ENCODE measurements at places on chromosomes 3 and 15.

DNA sequence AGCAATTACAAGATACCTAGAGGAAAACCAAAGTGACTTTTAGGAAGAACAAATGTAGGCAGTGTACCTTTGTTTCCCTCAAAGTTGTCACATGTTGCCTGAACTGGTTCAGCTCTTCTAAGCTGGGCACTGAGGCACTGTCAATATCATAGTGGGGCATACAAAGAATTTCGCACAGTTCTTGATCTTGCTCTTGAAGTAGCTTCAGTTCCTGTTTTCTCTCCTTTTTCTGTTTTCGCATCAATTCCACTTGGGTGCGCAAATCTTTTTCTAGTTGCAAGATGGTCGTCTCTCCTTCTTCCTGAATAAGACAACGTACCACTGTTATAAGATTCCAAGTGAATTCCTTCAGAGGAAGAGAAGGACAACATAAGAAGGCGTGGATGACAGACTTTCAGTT is 12.7 kb downstream of the PRC1 start:
- no peak for DNase-seq

- DNase-seq = no peak
Observed at GRCh38 chr3:129095285-129095684, 26.3 kb downstream of the RAB43 start.

DNA sequence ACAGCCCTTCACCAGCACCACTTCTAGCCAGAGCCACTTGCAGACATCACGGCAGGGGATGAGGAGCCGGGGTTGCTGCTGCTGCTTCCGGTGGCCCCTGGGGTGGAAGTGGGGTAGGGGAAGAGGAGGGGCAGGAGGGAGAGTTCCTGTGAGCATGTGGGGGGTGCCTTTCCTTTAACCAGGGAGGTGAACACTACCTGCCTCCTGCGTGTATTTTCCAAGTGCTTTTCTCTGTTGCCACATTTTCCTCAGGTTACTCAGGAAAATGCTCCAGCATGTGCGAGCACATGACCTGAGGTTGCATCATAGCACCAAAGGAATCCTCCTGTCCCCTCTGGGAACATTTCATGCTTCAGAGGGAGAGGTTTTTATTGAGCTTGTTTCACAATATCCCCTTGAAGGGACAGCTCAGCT is 12.2 kb upstream of the SACM1L start:
- peak; percentile 84 for DNase-seq

DNA sequence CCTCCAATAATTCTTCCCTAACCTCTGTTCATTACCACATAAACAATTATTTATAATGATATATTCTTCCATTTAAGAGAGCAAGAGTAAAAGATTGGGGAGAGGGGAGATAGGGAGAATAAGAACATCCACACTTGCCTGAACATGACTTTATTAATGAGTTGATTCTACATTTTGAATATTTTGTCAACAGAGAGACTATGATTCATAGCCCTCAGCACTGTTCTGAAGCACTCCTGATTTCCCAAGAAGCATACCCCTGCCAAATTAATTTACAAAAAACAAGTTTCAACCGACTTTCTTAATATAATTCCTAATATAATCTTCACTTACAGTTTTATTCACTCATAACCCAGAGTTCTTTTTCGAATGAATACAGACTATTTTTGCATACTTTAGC is 828.8 kb downstream of the ROBO2 start:
- DNase-seq = no peak

DNA sequence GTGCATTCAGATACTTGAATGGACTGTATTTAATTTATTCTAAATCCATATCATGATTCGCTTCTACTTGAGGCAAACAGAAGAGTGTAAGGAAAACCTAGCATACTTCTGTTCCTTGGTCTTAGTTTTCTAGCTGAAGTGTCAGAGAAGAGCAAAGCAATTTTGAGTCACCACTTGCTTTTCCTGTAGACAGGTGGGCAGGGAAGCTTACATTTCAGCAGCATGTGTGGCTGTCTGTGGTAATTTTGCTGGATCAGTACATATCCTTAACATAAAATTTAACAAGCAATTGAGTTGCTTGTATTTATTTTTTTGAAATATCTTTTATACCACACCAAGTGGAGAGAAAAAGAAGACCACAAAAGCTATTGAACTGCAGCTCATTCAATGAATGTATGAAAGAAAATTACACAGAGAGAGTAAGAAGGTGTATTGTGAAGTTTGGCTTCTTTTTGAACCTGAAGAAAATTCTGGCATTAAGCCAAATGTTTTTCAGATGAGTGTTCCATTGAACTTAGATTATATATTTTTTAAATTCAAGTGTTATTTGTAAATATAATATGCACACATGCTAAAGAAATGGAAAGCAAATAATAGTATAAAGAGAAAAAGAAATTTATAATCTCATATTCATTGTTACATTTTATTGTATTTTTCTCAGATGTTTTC is 747.6 kb downstream of the NAALADL2 start:
- no peak for DNase-seq

DNA sequence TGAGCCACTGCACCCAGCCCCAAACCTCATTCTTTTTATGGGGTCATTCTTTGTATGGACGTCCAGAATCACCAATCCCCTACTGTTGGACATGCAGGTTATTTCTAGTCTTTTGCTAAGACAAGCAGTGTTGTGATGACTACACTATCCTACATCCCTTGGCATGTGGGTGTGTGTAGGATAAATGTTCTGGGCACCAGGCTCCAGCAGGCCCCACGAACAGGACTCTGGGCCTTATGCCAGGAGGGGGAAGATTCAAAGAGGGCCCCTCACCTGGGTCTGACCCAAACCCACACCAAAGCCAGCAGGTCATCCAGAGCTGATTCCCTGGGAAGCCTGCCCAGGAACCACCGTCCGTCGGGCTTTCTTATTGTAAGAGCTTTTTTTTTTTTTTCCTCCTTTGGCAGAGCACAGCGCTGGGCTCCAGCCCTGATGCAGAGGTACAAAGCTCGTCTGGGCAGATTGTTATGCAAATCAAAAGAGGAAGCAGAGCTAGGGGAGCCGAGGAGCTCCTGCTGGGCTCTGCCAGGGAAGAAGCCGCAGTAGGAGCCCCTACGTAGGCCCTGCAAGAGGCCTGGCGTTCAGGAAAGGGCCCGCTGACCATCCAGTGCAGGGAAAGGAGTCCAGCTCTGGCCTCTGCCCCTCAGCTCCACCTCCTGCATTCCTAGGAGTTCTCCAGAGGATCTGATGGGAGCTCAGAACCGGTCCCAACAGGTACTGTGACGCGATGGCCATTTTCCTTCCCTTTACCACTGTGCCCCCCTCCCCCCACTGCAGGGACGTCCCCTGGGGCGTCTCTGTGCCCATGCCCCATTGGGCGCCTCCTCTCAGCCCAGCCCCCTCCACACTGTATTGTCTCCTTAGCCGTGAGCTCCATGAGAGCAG is 29.0 kb upstream of the FURIN start:
- DNase-seq = no peak

DNA sequence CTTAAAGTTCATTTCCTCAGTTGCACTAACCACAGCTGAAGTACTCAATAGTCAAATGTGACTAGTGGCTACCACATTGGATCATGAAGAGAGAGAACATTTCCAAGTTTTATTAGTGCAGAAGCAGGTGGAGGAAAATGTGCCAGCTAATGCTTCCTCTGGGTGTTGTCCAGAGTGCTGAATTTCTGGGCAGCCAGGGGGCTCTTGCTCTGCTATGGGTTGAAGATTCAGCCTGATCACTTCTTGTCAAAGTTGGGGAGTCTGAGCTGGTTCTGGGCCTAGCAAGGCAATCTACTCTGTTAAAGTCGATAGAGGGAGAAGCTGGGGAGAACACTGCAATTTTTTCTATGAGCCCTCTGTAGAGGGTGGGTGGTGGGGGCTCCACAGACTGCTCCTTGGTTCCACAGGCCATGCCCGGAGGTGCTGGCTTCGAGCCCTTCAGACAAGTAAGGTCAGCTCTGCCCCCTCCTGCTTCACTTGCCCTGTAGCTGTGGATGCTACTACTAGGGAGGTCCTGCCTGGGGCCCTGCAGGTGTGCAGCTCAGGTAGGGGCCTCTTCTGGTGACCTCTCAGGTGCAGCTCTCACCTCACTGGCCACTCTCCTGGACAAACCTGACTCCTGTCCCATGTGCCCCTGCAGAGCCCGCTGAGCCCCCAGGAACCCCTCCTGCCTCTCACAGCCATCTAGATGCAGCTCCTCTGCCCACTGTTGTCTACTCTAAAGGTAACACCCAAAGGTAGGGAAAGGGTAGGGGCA is 8.2 kb downstream of the ALG3 start:
- DNase-seq = peak; percentile 43
